ENCODE measurements at places on chromosomes 2 and 18.

- no peak for DNase-seq
Measured at GRCh38 chr18:73636355-73636754, 511.3 kb downstream of the FBXO15 start.

- no peak for DNase-seq
Measured at GRCh38 chr2:30476636-30477035, 29.6 kb downstream of the LCLAT1 start.

GRCh38 chr2:29705616-29706015 lies 215.8 kb downstream of the ALK start:
- DNase-seq: no peak

DNA sequence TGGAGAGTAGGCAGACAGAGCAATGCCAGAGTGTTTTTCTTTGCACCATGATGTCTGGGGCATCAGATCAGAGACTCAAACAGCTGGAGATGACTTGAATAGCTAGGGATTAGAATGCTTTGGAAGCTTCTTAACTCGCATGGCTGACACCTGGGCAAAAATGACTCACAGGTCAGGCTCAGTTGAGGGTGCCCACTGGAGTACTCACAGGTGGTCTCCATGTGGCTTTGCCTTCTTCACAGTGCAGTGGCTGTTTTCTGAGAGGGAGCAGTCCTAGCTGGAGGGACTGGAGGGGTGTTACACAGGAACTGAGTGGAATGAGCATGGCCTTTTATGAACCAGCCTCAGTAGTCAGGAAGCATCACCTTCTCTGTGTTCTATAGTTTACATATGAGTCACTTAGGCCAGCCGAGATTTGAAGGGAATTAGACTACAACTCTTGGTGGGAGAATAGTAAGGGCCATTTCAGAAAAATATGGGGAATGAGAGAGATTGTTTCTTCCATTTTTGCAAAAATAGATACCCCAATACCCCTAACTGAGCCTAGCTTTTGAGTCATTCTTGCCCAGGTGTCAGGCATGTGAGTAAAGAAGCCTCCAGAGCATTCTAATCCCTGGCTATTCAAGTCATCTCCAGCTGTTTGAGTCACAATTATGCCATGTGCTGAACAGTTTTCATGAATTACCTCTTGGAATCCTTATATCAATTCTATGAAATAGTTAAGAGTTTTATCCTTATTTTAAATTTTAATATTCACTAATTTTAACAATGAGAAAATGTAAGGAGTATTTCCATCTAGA lies 7.1 kb upstream of the PPP1R1C start:
- no peak for DNase-seq

DNA sequence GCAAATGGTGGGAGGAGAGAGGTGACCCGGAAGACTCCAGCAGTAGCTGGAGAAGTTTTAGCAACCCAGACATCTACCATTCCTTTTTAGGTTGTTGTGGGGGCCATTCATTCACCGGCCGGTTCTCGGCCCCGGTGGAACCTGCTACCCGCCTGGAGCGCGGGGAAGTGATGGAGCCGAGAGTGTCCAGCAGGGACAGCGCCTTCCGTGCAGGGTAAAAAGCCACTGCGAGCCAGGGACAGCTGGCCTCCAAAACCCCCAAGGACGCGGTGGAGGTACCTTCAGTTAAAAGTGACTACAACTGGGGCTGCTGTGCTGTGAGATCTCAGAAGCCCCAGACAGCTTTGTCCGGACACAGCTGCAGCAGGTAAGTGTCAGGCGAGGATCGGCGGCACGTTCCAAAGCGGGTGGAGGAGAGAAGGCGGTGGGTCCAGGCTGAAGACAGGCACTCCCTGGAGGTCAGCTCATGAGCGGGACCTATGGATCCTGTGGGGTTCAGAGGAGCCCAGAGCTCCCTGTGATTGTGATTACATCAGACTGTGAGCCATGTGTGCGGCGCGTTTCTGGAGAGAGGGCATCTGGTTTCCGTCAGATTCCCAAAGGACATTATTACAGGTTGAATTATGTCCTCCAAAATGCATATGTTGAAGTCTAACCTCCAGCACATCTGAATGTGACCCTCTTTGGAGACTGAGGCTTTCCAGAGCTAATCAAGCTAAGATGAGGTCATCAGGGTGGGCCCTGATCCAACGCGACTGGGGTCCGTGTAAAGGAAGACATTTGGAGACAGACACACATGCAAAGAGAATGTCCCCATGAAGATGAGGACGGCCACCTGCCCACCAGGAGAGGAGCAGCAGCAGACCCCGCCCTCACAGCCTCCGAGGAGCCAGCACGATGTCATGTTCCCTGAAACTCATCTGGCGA lies 276.3 kb downstream of the EIPR1 start:
- no peak for DNase-seq

- no peak for DNase-seq
Measured at GRCh38 chr2:8624855-8625398, 56.9 kb upstream of the ID2 start.

DNA sequence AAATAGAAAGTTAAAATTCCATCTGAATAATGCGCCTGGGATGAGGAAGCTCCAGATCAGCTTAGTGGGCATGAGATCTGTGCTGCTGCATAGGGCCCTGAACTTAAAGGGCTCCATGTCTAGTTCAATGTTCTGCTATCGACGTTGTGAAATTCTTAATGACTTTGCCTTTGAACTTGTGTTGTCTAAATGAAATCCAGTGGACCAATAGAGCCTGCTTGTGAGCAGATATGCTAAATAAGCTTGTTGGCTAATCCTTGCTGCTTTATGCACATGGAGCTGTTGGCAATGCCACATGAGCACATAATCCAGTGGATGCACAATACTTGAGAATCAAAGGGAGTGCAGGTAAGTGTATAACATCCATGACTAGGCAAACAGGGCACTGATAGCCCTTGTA lies 228.6 kb downstream of the TNS1 start:
- no peak for DNase-seq

DNA sequence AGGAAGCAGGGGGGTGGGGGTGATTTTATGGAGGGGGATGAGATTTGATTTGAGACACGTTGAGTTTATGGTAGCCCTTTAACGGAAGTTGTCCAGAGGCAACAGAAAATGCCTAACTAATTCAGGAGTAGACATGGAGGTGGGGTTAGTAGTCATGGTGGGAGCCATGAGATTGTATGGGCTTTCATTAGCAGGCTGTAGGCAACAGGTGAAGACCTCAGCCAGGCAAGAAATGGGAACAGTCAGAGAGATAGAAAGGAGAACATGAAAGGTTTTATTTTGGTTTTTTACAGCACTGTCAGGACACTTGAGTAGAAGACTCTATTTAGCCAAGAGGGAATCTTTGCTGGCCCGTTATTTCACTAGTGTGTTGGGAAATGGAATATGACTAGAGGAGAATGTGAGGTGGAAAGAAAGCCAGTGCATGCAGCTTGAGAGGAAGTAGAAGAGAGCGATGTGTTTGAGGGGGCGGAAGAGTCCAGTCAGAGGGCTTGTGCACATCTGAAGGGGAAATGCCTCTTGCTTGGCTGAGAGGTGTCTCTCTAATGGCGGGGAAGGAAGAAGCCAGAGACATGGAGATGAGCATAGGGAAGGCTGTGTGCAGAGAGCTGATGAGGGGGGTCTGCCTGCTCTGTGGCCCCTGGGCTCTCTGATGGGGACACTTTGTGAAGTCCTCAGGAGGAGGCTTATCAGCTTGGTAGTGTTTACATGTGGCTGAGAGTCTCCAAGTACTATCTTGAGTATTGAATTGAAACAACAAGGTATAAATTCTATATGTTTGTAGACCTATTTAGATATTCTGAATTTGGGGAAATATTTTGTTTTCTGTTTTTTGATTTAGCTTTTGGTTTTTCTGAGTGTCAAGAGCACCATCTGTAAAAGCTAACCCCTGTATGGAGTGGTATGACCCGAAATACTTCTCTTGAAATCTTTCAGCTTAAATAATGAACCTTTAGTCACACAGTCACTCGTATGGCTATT lies 66.9 kb upstream of the ITM2C start:
- DNase-seq: no peak

GRCh38 chr2:74747411-74748080 lies 86.4 kb upstream of the HK2 start:
- DNase-seq: no peak

- DNase-seq: no peak
Measured at GRCh38 chr18:77866351-77866750, 616.7 kb downstream of the GALR1 start.

DNA sequence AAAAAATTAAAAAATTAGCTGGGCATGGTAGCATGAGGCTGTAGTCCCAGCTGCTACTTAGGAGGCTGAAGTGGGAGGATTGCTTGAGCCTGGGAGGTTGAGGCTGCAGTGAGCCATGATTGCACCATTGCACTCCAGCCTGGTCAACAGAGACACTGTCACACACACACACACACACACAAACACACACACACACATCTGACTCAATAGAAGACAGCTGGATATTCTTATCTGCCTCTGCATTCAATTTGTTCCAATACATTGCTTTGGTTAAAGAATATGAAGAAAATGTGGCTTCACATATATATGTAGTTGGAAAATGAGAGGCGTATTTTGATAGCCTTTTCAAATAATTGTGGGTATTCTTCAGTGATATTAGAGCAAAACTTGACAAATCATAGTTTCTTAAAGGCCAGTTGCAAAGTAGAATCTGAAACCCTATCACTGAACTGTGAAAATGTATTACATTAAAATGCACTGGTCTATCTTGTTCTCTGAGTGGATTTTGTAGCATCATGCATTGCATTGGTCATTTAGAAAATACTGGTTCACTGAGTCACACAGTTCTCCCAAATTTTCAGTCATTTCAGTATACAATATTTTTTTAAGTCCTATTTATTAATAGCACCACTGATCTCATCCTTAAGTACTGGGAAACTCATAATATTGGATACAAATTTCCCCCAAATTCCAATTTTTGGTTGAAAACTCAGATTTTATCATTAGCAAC lies 140.9 kb downstream of the MCFD2 start:
- DNase-seq: no peak

DNA sequence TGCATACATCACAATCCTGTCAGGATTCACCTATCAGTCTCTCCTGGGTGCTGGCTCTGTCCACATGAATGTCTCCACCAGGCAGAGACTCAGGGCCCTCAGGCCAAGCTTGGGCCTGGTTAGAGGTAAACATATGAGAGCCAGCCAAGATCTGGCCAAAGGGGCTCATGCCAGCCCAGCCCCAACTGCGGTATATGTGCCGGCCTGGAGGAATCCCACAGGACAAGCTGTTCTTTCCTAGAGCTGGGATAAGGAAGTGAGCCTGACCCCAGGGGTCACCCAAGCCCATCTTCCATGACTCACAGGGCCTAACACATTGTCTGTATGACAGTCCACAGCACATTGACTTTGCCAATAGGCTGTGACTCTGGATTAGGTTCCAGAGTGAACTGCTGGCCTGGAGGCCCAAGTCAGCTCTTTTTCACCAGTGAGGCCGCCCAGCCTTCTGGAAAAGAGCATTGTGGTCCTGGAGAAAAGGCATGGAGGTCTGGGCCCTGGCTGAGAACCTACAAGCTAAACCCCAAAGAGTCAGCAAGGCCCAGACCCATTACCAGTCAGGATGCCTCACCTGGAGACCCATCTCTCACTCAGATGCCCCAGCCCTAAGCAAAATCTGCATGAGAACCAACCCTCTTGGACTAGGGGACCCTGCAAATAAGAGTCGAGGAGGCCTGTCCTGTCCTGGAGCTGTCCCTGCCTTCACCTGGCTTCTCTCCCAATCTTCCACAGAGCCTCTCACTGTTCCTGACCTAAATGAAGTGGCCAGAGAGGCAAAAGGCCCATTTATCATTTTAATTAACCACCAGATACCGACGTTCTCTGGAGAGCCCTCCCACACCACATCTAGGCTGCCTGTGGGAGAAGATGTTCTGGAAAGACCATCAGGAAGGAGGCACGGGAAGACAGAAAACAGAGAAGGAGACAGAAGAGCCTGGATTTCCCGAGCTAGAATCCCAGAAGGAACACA lies 120.9 kb upstream of the PKDCC start:
- DNase-seq: no peak

GRCh38 chr2:206098471-206098870 lies 12.5 kb upstream of the INO80D start:
- no peak for DNase-seq

GRCh38 chr2:210162466-210163124 lies 8.6 kb downstream of the KANSL1L start:
- DNase-seq: no peak

DNA sequence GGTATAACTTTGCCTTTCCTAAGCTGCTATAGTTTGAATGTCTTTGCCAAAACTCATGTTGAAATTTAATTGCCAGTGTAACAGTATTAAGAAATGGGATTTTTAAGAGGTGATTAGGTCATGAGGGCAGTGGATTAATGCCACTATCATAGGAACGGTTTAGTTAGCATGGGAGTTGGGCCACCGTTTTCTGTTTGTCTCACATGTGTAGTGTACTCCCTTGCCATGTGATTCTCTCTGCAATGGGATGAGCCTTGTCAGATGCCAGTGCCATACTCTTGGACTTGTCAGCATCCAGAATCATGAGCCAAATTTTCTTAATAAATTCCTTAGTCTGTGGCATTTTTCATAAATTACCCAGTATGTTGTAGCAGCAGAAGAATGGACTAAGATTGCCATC lies 388.9 kb upstream of the RGPD4 start:
- DNase-seq: no peak

DNA sequence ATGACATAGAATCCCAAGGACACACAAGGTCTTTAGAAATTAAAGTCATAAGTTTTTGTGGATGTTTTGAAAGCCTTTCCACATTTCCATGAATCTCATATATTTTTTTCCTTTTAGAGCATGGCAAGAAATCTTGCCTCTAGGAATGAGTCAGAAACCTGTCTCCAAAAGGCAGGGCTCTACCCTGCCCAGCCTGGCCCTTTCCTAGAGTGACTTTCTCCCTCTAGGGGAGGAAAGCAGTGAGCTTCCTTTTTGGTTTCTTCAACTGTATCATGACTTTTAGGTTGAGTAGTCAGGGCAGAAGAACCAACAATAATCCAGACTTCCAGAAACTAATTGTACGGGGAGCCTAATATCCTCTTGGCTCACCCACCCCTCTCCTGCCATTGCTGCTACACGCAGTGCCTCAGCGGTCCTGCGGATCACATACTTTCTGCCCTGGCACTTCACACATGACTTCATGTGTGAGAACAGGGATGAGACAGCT lies 300.3 kb downstream of the AGPS start:
- no peak for DNase-seq

Measured in left ventricle myocardium inferior (tissue), 1 donor.